Ureter (tissue), 1 donor: ENCODE measurements at places on chromosomes 12 and 14. TPM values are rescaled to one million over a fixed set of nuclear protein-coding genes. Genes with fewer than 3 reads are reported as not detected.

The PMCH gene
- total RNA-seq: not detected

The TAS2R8 gene
- total RNA-seq: not detected

The CELA1 gene
- not detected for total RNA-seq

The KRT75 gene
- not detected for total RNA-seq

The SPATA7 gene
- total RNA-seq: 15.9 TPM

The DBX2 gene
- 0.73 TPM for total RNA-seq

The SLC38A4 gene
- total RNA-seq: 37.1 TPM

The MYH6 gene
- not detected for total RNA-seq

The B4GALNT1 gene
- 3.3 TPM for total RNA-seq

The FOXG1 gene
- not detected for total RNA-seq

The IGFBP6 gene
- total RNA-seq: 133 TPM

The ERGIC2 gene
- total RNA-seq: 88.8 TPM

The PTPN21 gene
- total RNA-seq: 20.3 TPM
